Heart left ventricle (tissue), 16 donors: ENCODE measurements at places on chromosomes 2 and 18. TPM values are rescaled to one million over a fixed set of nuclear protein-coding genes. Genes with fewer than 3 reads are reported as not detected.

Gene PSMA8
- not detected for total RNA-seq

Gene SERPINB7
- total RNA-seq = not detected

Gene SLC39A10
- total RNA-seq = 9.2 TPM

Gene MOCOS
- total RNA-seq = 0.60 TPM

Gene USP40
- total RNA-seq = 20.9 TPM

Gene SLC11A1
- total RNA-seq = 5.3 TPM

Gene GKN1
- total RNA-seq = not detected

Gene CNGA3
- not detected for total RNA-seq

Gene ASPRV1
- 0.42 TPM for total RNA-seq

Gene AP1S3
- total RNA-seq = 1.8 TPM

Gene AQP12A
- total RNA-seq = not detected

GRCh38 chr18:44518666-44519065 is 162.0 kb upstream of the SETBP1 start:
- no peak for DNase-seq

DNA sequence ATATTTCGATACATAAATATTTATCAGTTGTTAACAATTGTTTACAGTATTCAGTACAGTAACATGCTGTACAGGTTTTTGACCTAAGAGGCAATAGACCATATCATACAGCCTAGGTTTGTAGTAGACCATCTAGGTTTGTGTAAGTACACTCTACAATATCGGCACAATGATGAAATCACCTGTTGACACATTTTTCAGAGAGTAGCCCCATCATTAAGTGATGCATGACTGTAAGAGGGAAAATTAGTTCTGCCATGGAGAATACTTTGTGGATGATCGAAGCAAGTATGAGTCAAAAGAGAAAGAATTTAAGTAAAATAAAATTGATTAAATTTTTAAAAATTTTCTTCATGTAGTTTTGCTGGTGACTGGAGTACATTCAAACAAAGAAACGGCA is 32.6 kb downstream of the VIT start:
- no peak for DNase-seq

DNA sequence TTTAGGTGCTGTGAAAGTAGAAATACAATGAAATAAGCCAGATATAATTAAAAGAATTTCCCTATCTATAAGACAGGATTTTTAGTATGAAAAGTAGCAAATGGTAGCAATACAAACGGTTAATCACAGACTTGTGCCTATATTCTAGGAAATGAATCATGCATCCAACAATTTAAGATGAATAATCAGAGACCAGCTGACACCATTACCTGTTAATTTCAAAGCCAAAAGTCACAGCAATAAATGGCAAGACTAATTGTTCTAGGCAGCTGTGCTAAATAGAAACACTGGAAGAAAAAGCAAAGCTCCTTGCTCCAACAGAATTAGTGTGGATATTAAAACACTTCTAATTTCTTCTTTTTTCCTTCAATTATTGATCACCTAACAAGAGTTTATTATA is 35.1 kb upstream of the MPP4 start:
- DNase-seq = no peak

DNA sequence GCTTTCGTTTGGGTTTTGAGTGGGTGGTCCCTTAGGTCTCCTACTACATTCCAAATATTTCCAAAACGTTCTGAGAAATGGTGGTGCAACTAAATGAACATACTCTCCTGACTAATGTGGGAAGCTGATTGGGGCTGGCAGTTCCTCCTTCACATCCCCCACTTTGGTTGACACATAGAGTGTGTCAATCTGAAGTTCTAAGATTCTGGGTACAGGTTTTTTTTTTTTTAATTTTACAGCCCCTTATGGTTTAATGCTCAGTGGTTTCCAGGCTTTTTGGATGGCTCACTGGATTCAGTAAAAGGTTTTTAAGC is 58.4 kb upstream of the ITGB6 start:
- DNase-seq = no peak

DNA sequence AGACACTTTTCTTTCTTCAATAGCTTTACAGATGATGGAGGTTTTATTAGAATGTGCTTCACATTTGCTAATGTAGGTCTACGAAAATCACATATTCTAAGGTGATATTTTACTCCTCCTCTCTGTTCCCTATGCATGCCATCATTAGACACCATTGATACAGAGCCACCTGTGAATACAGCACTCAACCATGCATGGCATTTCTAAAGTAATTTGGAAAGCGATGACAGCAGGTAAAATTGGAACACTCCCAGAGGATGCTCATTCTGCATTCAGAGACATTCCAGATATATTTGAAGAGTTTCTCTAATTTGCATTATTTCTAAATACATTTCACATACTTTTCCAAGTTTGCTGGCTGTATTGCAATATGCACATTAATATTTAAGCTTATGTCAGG is 65.3 kb upstream of the RIT2 start:
- no peak for DNase-seq

DNA sequence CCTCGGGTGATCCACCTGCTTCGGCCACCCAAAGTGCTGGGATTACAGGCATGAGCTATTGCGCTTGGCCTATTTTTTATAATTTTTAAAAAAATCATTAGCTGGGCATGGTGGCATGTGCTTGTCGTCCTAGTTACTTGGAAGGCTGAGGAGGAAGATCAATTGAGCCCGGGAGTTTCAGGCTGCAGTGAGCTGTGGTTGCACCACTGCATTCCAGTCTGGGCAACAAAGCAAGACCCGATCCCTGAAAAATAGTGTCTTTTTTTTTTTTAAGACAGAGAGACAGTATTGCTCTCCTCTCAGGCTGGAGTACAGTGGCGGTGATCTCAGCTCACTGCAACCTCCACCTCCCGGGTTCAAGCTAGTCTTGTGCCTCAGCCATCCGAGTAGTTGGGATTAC is 4.8 kb downstream of the SSB start:
- DNase-seq = no peak

DNA sequence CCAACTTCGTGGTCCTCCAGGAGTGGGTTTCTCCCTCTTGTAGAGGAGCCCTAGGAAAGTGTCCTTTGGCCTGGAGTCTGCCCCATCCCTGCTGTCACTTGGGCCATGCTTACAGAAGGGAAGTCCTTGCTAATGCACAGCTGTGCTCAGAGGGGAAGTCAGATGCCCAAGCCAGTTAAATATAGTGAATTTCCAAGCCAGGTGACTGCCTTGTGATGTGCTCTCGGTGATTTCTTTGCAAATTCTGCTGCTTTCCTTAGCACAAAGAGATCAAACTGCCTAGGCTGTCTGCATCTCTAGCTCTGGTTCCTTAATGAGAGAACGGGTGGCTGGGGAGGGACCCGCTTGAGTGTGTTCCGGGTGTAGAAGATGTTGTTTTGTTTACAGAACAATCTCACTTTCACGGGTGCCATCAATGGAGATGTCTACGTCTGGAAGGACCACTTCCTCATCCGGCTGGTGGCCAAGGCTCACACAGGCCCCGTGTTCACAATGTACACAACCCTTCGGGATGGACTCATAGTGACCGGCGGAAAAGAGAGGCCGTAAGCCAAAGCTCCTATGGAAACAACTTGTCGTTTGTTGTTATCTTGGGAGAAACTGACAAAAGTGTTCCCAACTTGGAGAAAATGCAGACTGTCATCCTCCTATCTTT is 91.4 kb downstream of the RTN4 start:
- no peak for DNase-seq

DNA sequence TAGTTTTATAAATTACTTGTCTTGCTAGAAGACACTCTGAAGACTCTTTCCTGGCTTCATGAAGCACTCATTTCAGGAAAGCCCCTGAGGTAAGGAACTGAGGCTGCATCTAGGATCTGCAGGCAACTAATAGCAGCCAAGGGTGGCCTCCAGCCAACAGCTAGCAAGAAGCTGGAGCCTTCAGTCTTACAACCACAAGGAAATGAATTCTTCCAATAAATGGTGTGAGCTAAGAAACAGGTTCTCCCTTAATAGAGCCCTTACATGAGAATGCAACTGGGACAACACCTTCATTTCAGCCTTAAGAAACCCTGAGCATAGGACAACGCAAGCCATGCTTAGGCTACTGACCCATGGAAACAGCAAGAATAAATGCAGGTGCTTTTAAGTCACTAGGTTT is 254.6 kb upstream of the RBBP8 start:
- DNase-seq = no peak

- no peak for DNase-seq
These were observed 21.1 kb upstream of the MALT1 start for GRCh38 chr18:58649966-58650816.

- no peak for DNase-seq
These were observed 3.4 kb upstream of the CHMP1B start for GRCh38 chr18:11847811-11848210.

DNA sequence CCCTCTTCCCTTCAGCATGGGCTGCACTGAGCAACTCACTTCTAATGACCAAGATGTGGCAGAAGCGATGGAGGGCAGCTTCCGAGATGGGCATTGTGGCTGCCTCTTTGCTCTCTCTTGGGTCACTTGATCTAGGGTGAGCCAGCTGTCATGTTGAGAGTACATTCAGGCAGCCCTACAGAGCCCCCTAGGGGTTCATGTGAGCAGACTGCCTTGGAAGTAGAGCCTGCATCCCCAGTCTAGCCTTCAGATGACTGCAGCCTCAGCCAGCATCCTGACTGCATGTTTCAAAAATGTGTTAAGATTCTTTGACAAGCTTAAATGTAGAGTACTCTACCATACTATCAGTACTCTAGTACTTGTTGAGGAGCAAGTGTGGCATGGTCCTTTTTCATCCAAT is 143.9 kb downstream of the NCK2 start:
- DNase-seq = no peak

GRCh38 chr2:159042115-159042850 is 73.8 kb downstream of the TANC1 start:
- DNase-seq = no peak

DNA sequence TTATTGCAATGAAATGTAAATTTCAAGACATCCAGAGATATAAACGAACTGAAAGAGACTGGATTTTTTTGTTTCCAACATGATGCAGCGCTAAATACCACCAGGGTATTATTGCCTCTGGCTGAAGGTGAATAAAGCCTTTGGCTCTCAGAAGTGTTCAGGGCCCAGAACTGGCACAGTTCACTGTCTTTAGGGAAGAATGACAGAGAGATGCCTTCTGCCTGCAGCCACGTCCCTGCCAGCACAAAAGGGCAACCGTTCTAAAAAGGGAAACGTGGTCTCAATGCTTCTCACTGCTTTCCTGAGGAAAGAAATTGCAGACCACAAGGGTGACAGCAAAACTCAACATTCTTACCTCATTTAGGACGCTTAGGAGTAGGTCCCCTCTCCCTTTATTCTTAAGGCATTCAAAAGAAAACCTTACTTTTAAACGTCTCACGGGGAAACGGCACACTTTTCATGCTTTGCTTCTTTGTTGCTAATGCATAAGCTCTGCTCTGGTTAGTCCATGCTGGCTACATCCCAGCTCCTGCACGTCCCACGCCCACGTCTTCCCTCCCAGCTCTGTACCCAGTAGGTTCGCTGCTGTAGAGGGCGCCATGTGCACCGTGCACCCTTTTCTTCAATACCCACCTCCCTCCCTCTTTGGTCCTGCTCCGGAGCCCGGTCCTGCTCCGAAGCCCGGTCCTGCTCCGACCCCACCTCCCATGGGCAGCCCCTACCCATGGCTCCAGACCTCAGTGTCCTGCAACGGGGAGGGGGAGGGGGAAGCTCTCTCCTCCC is 171.0 kb downstream of the HRH4 start:
- DNase-seq = peak; percentile 57

- DNase-seq = no peak
These were observed 113.5 kb upstream of the FZD5 start for GRCh38 chr2:207883002-207883780.

- no peak for DNase-seq
These were observed 4.3 kb upstream of the NCOA1 start for GRCh38 chr2:24486636-24487205.

- no peak for DNase-seq
These were observed 250.5 kb downstream of the SLC8A1 start for GRCh38 chr2:40201425-40201824.

GRCh38 chr2:74000666-74001065 is 16.0 kb downstream of the TET3 start:
- DNase-seq = no peak

DNA sequence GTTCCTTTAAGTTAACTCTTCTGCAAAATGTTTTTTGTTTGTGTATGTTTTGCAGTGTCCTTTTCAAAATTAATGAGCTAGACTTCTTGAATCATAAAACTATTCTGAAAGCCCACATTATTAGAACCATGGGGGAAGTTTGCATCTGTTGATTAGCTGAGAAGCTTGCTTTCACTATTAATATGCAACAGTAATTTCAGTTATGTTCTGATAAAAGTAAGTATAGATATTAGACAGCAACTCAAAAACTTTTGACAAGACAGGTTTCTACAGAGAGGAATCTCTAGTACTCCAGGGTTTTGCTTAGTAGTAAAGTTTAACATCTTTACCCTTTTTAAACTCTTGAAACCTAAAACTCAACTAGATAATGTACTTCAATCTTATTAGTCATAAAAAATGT is 147.8 kb downstream of the UBE2E3 start:
- no peak for DNase-seq

DNA sequence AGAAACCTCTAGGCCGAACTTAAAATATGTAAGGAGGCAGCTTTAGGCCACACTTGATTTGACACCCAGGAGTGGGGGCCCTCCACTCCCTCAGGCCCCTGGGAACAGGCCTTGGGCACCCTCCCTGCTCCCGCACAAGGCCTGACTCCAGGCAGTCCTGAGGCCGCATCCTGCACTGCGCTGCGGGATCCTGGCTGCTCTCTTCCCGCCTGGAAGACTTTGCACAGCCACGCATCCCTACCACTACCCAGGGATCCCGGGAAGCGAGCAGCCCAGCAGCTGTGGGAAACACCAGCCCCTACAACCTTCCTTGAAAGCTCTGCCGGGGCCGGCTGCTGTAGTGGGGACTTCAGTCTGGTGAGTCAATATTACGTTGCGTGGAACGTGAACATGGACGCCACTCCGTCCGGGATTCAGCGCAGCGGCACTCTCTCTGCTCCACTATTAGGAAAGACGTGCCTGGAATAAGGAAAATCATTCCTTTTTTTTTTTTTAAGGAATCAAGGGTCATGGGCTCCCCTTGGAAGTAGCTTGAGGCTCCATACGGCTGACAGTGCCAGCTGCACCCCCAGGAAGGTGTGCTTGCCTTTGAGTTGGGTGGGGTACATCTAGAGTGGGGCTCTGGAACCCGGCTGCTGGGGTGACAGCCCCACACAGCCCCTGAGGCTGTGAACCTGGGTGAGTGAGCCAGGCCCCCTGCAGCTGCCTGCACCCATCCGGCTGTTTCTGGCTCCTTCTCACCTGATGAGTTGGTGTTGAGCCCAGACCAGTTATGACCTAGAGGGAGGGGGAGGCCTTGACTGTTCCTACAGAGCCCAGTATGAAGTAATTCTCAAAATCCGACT is 119.2 kb upstream of the TMEM18 start:
- peak; percentile 25 for DNase-seq

GRCh38 chr2:11571170-11571569 is 37.3 kb downstream of the GREB1 start:
- no peak for DNase-seq

DNA sequence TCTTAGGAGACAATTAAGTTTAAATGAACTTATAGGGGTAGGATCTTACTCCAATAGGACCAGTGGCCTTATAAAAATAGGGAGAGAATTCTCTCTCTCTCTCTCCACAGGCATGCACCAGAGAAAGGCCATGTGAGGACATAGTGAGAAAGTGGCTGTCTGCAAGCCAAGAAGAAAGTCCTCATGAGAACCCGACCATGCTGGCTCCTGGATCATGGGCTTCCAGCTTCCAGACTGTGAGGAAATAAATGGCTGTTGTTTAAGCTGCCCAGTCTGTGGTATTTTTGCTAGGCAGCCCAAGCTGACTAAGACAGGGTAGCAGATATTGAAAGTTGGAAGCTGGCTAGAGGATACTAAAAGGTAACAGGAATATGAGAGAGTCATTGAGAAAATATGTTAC is 454.0 kb downstream of the NBAS start:
- DNase-seq = no peak
